ENCODE measurements at places on chromosomes 3 and 15.

DNA sequence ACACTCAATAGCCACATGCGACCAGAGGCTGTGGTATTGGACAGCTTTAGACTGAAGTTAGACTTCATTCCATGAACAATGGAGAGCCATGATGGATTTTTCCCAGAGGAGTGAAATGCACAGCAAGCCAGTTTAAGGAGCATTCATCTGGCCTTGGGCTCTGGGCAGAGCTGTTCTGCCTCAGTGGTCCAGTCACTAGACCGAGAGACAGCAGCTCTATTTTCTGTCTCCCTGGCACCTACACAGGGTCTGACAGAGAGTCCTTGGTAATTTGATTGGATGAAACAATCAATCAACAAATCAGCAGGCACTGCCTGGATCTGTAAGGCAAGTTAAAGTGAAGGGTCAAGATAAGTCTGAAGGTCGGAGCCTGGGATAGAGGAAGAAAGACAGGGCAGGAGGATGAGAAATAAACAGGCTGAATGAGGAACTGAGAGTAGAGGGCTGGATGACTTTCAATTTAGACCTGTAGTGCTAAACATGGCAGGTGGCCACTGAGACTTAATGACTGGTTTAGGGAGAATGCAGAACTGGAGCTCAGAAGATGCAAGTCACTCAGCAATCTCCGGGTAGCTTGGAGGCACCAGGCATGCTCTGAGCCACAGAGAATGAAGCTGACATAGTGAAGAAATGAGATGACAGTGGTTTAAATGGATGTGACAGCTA lies 98.5 kb upstream of the SLC25A36 start:
- no peak for DNase-seq

DNA sequence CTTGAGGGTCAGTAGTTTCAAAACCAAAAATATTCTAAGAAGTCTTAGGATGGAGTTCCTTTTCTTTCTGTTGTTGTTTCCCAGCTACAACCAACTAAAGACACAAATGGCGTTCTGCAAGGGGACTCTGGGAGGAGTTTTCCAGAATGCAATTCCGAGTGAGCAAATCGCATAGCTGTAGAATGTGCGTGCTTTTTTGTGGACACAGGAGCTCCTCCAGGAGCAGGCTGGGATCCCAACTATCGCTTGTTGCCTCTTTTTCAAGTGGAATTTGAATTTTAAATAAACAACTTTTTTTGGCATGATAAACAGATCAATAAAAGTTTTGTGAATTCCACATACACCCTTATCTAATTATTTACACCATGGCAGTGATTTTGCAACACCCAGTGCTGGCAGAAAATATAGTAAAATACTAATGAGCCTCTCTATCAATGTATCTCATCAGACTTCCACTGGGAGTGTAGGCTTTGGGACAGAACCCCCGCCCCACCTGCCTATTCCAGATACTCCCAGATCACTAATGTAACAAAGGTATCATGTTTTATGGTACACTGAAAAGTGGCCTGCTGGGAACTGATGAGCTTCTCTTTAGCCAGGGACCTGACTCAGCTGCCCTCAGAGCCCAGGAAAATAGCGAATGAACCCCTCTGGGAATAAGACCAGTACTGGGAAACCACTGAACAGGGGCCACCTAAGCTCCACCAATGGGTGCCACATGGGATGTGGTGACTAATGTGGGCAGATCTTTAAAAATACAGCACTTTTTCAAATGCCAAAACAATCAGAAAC lies 66.4 kb downstream of the LMCD1 start:
- no peak for DNase-seq

DNA sequence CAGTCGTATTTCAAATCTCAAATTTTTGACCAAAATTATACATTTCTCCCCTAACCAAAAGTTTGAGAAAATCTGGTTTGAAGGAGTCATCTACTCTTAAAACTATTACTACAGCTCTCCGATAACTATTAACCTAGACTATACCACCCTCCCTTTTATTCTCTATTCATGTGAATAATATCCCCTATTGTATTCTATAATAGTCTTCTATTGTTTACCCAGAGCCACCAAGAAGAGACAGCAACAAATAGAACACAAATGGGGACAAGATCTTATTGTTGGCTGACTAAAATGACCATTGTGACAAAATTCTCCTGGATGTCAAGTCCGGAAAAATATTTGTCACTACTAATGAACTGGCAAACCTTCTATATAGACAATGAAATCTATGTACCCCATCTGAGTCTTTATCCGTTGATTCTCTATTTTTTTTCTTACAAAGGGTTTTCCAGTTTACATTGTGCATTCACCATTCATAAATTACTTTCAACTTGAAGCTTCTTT lies 618.0 kb downstream of the CADM2 start:
- DNase-seq: no peak

DNA sequence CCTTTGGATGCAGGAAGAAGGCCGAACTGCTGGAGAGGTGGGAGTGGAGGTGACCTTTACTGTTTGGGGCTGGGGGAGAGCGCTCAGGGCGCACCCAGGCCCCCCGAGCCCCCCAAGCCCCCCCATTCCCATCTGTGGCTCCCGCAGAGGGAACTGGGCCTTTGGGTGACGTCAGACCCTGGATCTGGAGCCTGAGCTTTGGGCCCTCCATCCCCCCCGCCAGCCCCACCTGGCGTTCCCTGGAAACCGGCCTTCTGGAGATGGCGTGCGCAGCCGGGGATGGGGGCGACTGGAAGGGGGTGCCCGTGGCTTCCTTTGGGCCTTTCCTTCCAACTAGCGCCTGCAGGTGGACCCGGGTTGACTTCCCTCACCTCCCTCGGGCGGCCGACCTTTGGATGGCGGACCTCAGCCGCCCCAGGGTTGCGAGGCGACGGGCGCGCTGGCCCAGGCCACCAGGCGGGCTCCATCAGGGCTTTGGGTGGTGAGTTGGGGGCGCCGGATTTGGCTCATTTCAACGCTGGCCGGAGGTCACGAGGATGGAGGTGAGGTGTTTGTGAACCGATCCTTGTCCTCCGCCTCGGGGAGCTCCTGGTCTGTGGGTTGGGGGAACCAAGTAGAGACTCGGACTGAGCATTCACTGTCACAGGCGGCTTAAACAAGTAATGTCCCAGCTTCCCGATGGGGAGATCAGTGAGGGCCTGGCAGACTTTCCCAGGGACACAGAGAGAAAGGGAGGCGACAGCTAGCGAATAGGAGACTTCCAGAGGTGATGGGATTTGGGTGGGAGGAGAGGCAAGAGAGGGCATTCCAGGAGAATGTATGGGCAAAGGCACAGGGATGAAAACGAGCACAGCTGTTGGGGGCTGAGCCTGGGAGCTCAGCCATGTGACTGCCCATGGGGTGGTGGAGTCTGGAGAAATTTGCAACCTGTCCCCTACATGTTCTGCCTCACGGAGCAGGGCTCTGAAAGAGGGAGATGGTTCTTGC lies 709 bp downstream of the SCAMP5 start:
- peak; percentile 78 for DNase-seq

DNA sequence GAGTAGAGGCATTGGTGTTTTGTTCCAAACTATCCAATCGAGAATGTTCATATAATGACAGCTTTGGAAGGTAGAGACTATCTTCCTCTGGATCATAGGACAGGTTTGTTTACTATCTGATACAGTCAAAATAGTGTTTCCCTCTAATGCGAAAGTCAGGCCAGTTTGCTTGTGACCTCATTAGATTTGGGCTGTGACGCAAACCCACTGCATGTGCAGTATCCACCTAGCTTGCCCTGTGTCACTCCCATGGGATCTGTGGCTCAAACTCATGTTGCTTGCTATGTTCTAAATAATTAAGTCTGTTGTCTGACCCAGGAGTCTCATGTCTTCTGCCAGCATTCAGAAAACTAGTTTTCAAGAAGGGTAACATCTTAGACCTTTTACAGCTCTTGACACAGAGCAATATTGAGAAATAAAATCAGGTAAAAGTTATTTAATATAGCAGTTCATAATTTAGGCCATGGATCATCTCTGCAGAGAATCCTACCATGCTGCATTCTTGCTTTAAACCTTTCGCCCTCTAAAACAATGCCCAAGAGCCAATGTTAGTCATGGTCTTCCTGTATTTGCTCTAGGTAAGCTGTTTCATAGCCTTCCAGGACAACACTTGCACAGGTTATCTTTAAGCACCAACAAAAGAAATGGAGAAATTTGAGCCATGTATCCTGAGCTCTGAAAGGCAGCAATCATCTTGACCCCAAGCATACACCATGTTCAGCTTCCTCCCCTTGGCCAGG lies 26.4 kb downstream of the NIT2 start:
- DNase-seq: no peak

DNA sequence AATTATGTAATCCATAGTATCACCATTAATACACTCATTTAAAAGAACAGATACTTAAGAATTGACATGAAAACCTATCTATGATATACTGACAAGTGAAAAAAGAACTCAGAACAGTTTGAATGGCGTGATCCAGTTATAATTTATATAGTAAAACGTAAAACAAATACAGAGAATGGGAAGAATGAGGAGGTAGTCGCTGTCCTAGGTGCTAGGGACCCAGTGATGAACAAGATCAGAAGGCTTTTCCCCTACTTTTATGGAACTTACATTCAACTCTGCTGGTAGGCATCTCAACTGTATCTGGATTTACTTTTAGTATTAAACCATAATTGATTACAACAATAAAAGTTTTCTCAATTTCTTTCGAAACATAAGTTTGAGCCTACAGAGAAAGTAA lies 31.8 kb downstream of the GSK3B start:
- DNase-seq: no peak

- no peak for DNase-seq
Observed at GRCh38 chr3:55144015-55144673, 216.3 kb upstream of the LRTM1 start.

GRCh38 chr15:68551296-68551635 lies 27.5 kb upstream of the CORO2B start:
- no peak for DNase-seq

DNA sequence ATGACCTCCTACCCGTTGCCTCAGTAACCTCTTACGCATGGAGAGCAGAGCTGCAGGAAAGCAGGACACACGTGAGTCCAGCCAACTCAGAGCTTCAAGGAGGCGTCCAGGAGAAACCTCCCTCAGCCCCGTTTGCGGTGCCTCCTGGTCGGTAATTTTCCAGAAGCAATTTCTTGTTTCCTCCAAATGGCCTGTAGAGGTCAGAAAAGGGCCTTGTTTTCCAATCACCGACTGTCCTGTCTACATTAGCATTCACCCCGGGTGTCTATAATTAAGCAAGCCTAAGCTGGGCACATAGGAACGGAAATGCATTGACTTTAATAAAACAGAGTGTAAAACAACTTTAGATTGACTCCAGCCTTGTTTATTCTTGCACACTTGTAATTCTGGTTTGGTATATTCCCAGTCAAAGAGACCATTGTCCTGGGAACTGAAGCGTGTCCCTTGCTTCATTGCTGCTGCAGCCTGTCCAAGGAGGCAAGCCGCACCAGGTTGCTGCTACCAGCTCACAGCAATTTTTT lies 836.2 kb downstream of the AGBL1 start:
- peak; percentile 30 for DNase-seq

DNA sequence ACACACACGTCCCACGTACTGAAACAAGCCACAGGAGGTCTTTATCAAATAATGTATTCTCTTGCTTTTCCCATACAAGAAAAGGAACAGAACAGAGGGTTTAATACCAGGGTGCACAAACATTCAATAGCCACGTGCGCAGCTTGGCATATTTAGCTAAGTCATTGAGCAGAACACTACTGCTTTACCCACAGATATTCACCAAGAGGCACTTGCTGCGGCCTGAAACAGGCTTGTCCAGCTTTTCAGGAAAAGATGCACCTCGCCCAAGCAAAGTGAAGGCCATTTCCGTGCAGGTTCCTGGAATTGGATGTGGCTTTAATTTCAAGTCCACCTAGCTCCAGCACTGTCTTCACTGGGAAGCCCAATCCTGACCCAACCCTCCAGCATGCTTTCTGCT lies 17.6 kb downstream of the ZDHHC3 start:
- no peak for DNase-seq

- DNase-seq: no peak
Observed at GRCh38 chr15:90382320-90382719, 5.7 kb upstream of the IQGAP1 start.

GRCh38 chr3:74360406-74360805 lies 254.1 kb downstream of the CNTN3 start:
- DNase-seq: no peak

GRCh38 chr3:17469954-17470353 lies 272.5 kb downstream of the TBC1D5 start:
- DNase-seq: no peak

GRCh38 chr15:88083811-88084760 lies 172.5 kb downstream of the NTRK3 start:
- no peak for DNase-seq

GRCh38 chr3:128334766-128335165 lies 131.9 kb downstream of the DNAJB8 start:
- DNase-seq: no peak

- no peak for DNase-seq
Observed at GRCh38 chr3:195102609-195103467, 168.1 kb downstream of the XXYLT1 start.

GRCh38 chr3:86420990-86421739 lies 569.8 kb downstream of the VGLL3 start:
- DNase-seq: no peak

- DNase-seq: no peak
Observed at GRCh38 chr3:183409219-183409618, 19.2 kb downstream of the MCF2L2 start.

DNA sequence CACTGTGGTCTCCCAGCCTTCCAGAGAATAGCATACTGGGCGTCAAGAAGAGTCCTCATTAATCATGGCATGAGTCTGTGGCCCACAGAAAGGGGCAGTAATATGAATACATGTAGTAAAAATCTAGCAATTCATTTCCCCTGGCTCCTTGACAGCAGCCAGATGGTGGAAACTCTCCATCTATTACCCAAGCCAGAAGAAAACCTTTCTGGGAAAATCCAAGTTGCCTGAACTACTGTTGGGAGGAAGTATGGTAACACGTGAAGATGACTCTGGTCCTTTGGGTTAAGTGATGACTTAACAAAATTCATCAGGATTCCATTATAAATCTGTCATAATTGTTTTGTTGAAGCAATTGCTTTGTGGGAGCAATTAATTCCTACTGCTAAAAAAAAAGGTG lies 530.5 kb downstream of the FHIT start:
- DNase-seq: no peak

GRCh38 chr3:33578325-33579177 lies 138.3 kb upstream of the UBP1 start:
- no peak for DNase-seq

Data from WERI-Rb-1 (cell line).